ENCODE measurements at places on chromosomes 12 and 14. TPM values are rescaled to one million over a fixed set of nuclear protein-coding genes. Genes with fewer than 3 reads are reported as not detected.

Gene MBD6
- 82.2 TPM for total RNA-seq

- peak; percentile 34 for DNase-seq
Measured at GRCh38 chr12:26523708-26524150, 309.3 kb downstream of the ITPR2 start.

DNA sequence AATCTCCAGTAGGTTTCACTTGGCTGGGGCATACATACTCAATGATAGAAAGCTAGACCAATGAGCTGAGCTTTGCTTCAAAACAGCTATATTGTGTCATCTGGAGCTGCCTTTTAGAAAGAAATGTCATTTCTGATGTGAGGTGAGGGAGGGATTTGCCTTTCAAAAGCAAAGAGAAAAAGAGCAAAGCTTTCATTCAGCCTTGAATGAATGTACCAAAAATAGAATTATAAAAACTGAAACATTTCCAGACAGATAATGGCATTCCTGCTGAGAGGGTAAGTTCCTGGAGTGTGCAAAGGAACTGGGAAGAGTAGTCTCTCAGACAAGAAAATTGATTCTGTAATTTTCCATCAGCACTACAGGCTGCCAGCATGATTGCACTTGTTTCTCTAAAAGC is 710.0 kb downstream of the LRFN5 start:
- DNase-seq = no peak

Gene VPS29
- total RNA-seq = 127 TPM

- no peak for DNase-seq
Measured at GRCh38 chr14:63624701-63625100, 17.0 kb downstream of the WDR89 start.

- DNase-seq = no peak
Measured at GRCh38 chr14:101624536-101624935, 63.2 kb downstream of the DIO3 start.

GRCh38 chr14:59868021-59868420 is 2.6 kb downstream of the RTN1 start:
- DNase-seq = no peak

DNA sequence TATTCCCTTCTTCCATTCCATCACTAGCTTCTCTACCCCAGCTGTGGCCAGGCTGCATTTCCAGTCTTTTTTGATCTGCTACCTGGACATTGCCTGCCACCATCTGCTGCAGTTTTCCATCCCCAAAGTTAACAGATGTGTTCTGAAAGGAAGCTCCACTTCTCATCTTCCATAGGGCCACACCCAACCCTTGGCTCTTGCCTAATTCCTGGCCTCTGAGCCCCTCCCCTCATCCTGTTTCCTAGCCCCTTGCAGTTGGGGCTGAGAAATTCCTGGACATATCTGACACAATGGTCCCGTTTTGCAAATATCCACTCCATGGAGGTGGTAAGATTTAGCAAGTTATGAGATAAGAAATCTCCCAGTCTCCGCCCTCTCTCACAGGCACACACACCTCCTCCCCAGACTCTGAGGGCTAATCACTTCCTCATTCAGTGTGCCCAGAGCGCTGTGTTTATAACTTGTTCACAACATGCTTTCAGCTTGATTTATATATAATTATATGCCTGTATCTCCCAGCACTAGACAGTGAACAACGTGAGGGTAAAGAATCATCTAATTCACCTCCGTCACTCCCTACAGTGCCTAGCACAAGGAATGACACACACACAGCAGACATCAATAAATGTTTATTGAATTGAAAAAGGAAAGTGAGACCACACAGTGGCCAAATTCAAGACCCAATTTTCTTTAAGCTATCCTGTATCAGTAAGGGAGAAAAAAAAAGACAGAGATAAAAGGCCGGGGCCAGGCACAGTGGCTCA is 13.4 kb downstream of the SMUG1 start:
- DNase-seq = no peak

Gene ARHGEF25
- 5.5 TPM for total RNA-seq

DNA sequence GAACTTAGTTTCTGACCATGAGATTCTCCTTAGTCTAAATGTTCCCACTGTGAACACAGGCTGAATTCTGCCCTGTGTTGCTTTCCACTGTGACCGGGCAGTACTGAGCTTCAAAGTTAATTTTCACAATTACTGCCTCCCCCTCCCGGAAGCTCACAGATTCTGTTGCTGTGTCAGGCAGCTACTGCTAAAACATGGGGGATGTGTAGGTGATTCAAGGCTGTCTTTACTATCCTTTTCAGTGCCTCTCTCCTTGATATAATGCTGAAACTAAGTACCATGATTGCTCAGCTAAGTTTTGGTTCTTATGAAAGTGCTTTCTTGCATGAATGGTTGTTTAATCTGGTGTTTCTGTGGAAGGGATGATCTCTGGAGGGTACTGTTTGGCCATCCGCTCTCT is 428.3 kb upstream of the NOVA1 start:
- DNase-seq = no peak

Gene DNAH10
- total RNA-seq = 0.45 TPM

DNA sequence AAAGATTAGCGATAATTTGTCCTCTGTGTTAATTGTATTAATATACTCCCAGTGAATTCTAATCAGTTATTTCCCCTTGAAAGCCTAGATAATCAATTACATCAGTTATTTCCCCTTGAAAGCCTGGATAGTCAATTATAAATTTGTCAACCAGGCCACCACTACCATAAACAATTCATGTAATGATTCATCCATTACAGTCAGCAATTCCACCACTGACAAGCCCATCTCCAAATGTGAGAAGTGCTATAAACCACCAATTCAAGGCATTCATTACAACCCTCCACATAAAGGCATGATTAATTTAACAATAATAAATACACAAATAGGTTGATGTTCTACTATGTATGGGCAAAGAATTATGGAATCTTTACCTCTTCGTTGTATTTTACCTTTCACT is 40.9 kb downstream of the INTS13 start:
- DNase-seq = no peak

DNA sequence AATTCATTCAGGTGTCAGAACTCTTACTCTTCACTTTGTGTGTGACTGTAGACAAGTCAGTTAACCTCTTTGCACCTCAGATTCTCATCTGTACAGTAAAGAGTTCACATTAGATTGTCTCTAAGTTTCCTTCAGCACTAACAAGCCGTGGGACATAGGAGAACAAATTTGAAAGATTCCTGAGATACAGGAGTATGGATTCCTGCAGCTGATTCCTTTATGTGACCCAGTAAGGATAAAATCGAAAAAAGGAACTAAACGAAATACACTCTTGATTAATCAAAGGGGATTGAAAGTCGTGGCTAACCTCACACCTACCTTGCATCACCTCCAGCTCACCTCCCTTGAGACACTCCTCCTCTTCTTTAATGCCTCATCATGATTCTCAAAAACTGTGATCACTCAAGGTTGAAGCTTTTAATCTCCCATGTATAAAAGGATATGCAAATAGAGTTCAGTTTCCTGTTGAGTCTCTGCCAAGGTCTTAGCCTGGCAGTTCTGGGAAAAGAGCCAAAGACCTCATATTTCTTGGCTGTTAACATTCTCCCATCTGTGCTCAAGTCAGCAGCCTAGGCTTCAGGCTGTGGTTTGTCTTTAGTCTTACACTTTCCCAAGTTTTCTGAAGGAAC is 156.6 kb downstream of the DAD1 start:
- no peak for DNase-seq

GRCh38 chr14:101959277-101959676 is 5.1 kb upstream of the DYNC1H1 start:
- no peak for DNase-seq

GRCh38 chr14:61125867-61126572 is 145.0 kb downstream of the SLC38A6 start:
- no peak for DNase-seq

Gene CBLN3
- 1.4 TPM for total RNA-seq

- peak; percentile 94 for DNase-seq
Measured at GRCh38 chr12:48956279-48957140, 777 bp downstream of the ARF3 start.

Gene PLEKHG7
- total RNA-seq = 0.12 TPM

- DNase-seq = no peak
Measured at GRCh38 chr14:22593189-22593588, 4.2 kb upstream of the DAD1 start.

DNA sequence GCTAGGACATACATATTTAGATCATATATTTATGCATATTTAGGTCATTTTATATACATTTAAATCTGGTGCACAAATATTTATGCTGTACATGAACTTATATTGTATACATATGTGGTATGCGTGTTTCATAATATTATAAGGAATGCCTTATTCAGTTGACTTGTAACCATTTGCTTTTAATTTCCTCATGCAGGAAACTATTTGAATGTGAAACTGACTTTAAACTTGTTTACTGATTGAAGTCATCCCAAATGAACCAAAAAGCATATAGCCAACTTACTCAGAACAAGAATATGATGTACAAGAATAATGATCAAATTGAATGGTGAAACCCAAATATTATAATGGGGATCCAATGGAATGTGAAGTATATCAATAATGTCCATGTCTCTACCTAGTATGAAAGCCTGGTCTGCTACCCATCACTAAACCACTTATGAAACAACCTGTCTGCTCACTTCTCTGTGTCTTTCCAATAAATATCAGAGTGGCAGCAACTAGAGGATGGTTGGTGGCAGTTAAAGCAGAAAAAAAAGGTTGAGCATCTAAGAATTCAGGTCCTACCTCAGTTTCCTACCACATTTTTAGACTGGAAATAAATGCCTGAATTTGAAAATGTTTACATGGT is 38.3 kb downstream of the RPS6KA5 start:
- DNase-seq = no peak

DNA sequence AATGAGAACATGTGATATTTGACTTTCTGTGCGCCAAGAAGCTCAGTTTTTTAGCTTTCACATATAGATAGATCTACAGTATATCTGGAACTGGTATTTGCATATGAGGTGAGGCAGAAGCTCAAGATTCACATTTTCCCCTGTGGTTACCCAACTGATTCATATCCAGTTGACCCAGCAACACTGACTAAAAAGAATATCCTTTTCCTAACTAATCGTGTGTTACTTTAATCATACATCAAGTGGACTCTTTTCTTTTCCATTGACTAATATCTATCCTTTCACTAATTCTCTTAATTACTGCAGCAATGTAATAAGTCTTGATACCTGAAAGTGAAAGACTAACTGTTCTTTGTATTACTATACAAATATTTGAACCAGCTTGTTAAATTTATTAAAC is 236.1 kb downstream of the AEBP2 start:
- DNase-seq = no peak

DNA sequence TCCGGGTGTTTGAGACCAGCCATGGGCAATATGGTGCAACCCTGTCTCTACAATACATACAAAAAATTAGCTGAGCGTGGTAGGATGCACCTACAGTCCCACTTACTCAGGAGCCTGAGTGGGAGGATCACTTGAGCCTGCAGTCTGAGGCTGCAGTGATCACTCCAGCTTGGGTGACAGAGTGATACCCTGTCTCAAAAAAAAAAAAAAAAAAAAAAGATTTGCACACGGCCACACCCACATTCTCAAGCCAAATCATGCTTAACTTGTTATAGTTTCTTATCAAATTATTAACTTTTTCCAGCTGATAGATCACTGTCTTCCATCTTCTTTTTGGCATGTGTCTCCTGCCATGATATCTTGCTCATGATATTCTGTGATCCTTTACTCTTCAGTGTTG is 6.8 kb downstream of the DRAM1 start:
- no peak for DNase-seq

DNA sequence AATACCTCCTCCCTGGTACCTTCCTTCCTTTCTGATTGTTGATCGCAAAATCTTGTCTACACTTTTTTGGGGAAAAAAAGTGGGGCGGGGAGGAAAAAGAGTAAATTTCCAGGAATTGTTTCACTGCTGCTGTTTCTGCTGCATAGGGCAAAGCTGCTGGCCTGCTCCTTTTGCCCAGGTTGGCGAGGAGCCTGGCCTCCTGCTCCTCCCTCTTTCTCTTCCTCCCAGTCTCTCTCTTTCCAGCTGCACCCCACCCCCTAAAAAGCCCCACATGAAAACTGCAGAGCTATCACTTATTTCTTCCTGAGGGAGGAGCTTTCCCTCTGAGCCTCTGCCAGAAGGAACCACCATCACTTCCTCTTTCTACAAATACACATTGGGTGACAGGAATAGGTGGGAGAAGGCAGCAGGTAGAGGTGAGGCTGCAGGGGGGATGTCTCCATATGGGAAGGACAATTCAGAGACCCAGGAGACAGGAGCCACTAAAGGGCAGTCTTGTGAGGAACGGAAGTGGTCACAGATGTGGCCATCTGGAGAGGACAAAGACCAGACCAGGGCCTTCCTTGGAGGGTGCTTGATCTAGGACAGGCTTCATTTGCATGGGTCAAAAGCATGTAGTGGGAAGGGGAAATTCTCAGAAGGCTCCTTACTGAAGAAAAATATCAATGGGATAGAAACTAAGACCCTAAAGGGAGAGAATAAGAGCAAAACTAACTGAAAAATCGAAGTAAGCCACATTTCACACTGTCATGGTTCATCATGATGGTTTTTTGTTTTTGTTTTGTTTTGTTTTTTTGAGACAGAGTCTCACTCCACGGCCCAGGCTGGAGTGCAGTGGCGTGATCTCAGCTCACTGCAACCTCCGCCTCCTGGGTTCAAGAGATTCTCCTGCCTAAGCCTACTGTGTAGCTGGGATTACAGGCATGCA is 14.8 kb downstream of the ZBTB39 start:
- no peak for DNase-seq

Gene SRRM4
- not detected for total RNA-seq

- no peak for DNase-seq
Measured at GRCh38 chr12:42660968-42661937, 71.7 kb upstream of the PRICKLE1 start.

Gene CRIP1
- 75.1 TPM for total RNA-seq

DNA sequence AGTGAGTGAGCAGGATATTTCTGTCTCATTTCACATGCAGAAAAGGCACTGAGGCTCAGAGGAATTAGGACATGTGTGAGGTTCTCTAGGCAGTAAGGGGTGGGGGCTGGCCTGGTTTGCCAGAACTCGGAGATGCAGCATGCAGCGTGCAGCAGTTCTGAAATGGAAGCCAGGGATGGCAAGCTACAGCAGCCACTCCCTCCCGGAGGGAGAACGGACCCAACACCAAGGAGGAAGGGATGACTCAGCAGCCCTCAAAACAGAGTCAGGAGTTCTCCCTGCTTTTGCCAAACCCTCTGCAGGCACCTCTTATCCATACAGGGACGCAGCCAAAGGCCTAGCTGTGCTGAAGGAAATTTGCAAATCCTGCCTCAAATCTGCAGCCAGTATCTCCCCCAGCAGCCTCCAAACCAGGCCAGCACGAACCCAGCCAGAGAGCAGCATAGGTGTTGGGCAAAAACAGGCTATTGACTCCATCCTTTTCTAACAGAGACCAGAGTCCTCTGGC is 10.3 kb upstream of the SERPINA3 start:
- no peak for DNase-seq

GRCh38 chr12:40261937-40262336 is 37.1 kb downstream of the LRRK2 start:
- no peak for DNase-seq
